ENCODE measurements at places on chromosomes 6 and 20.

GRCh38 chr6:9272671-9273070, 837.3 kb upstream of the SLC35B3 start:
- no peak for DNase-seq

DNA sequence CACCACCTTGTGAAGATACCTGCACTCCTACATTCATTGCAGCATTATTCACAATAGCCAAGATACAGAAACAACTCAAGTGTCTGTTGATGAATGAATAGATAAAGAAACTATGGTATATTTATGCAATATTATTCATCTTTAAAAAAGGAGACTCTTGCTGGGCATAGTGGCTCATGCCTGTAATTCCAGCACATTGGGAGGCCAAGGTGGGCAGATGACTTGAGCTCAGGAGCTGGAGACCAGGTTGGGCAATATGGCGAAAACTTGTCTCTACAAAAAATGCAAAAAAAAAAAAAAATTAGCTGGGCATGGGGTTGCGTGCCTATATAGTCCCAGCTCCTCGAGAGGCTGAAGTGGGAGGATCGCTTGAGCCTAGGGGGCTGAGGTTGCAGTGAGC, 119.8 kb downstream of the GJA1 start:
- no peak for DNase-seq

DNA sequence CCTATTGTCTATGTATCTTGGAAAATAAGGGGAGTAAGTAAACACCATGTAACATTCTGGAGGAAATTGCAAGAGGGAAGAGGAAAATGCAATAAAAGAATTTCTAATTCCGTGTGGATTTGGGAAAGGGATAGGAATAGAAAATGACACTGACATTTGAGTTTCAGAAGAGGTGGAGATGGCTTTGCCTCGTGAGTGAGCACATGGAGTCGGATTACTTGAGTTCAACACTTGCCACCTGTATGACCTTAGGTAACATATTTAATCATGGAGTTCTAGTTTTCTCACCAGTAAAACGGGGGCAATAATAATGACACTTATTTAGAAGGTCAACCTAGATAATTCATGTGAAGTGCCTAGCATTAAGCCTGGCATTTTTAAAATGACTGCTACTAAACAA, 10.8 kb upstream of the PBOV1 start:
- DNase-seq = no peak

DNA sequence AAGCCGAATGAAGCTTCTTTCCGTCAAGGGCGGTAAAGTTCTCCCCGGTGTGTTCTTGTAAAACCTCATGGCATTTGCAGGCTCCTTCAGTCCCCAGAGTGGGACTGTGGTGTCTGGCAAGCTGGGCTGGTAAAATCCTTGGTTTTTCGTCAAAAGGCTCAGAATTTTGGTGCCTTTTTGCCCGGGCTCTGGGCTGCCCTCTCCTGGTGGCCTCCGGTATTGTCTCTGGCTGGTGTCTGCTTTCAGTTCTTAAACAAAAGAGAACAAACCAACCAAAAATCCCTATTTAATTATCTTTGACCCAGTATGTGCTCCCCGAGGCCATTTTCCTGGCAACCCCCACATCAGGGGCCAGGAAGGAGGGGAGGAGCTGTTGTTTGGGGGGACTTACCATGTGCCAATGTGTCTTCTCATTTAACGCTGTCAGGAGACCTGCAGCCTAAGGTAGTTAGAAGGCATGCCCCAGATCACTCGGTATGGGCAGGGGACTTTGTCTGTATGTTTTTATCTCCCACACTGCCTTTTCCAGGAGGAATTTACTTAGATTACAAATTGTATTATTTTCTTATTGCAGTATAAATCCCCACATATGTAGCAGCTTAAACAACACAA, 11.1 kb downstream of the CDH4 start:
- DNase-seq = peak; percentile 67

DNA sequence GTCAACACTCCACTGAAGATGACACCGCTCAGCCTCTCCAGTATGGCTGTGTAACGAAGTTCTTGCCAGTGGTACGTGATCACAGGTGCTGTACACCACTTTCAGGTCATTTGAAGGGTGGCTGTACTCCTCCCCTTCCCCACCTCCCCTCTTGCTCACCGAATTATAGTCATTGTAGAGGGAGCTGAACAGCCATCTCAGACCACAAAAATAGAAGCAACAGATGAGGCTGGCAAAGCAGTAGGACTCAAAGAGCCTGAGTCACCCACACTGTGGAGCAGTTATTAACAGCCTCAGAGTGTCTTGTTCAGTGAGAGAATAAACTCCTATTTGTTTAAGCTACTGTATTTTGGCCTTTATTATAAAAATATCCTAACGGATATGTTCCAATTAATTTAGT, 192.5 kb upstream of the MCHR2 start:
- DNase-seq = no peak

- DNase-seq = no peak
Measured at GRCh38 chr6:53701333-53702218, 36.0 kb upstream of the KLHL31 start.

DNA sequence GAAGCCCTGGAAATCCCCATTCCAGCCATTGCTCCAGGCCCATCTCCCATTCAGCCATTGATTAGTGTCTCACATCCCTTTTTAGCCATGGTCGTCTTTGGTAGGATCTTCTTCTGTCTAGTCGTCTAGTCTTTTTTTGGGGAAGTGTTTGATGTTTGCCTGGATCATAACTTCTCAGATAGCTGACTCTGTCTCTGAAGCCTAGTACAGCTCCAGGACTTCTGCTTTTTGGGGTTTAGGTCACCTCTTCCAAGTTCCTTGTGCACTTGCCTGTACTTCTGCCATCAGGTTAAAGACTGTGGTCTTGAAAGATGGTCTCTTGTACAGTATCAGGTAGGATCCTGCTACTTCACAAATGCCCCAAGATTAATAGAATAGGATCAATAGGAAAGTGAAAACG, 553.5 kb downstream of the PKHD1 start:
- no peak for DNase-seq

GRCh38 chr6:14824484-14825275, 421.2 kb upstream of the JARID2 start:
- DNase-seq = no peak

GRCh38 chr20:45352729-45353128, 4.5 kb upstream of the SDC4 start:
- DNase-seq = no peak

- no peak for DNase-seq
Measured at GRCh38 chr6:31586599-31587281, 663 bp downstream of the LST1 start.

GRCh38 chr6:88815491-88815890, 147.9 kb downstream of the RNGTT start:
- no peak for DNase-seq

DNA sequence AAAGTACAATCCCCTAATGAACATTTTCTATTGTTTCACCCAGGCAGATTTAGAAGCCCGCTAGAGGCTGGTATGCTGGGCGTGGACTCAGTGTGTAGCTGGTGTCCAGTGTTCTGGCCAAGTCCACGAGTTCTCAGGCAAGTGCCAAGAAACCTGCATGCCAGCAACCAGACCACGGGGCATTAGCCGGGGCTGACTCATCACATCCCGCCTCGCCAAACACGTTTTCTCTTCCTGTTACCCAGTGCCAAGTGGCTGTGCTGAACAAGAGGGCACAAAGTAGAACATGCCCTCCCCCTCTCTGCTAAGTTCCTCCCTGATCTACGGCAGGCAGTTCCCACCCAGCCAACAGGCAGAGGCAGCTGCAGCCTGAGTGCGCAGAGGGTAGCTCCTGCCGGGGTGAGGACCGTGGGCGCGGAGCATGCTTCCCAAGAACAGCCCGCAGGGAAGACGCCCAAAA, 29.6 kb downstream of the RAMACL start:
- DNase-seq = no peak

DNA sequence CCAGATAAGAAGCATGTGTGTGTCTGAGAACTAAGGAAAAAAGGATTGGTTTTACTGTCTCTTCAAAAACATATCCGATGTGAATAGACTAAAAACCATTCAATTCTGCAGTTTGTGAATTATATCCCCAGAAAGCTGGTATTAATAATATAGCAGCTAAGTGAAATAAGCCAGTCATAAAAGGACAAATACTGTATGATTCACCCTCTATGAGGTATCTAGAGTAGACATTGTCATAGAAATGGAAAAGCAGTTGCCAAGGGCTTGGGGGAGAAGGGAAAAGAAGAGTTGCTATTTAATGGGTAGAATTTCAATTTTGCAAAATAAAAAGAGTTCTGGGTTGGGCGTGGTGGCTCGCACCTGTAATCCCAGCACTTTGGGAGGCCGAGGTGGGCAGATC, 137.5 kb downstream of the ATXN1 start:
- no peak for DNase-seq

DNA sequence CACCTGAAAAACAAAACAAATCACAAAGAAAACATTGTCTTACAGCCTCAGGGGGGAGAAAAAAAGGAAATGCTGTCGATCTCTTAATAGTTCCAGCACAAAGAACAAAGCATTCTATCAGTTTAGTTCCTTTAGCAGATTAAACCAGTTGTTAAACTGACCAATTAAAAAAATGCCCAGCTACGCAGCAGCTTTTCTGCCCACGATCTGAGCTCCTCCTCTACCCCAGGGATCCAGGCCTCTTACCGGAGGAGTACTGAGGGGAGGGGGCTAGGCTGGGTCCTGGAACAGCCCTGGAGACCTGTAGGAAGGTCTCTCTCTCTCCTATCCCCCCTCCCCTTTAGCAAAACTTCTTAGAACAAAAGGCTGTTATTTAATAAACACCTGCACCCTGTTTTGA, 13.4 kb downstream of the PTK7 start:
- peak; percentile 52 for DNase-seq

DNA sequence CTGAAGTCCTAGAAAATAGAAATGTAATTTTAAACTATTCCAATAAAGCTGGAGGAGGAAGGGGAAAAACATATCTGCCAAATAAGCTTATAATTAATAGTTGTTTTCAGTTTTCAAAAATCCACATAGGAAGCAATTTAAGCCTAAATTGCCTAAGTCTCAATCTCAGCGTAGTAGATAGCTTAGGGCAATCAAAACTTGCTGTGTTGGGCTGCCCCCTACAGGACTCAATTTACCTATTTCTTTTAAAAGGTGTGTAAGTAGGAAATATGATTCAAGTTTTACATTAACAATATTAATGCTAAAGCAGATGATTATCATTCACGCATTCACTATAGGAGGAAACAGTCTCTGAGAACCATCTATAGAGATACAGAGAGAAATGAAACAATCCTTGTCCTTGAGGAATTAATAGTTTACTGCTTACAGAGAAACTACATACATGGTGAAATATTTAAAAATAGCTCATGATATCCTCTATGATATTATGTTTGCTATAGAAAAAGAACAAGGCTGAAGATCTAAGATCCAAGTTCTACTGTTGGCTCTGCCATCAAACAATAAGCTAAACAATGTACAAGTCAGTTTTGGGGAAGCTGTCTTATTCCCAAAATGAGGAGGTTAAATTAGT, 102.1 kb downstream of the ATG5 start:
- no peak for DNase-seq

- no peak for DNase-seq
Measured at GRCh38 chr20:19881080-19881840, 123.2 kb downstream of the RIN2 start.

GRCh38 chr6:80489911-80490635, 383.6 kb downstream of the BCKDHB start:
- no peak for DNase-seq

DNA sequence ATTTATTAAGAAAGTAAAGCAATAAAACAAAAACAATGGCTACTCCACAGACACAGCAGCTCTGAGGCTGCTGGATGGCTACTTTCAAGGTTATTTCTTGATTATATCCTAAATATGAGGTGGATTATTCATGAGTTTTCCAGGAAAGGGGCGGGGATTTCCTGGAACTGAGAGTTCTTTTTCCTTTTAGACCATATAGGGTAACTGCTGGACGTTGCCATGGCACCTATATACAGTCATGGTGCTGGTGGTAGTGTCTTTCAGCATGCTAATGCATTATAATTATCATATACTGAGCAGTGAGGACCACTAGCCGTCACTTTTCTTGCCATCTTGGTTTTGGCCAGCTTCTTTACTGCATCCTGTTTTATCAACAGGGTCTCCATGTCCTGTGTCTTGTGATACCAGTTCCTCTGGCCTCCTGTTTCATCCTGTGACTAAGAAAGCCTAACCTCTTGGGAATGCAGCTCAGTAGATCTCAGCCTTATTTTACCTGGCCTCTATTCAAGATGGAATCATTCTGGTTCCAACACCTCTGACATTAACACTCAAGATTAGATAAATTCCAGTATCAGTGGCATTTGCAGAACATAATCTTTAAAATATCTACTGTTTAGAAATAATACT, 32.3 kb upstream of the TRDN start:
- no peak for DNase-seq

DNA sequence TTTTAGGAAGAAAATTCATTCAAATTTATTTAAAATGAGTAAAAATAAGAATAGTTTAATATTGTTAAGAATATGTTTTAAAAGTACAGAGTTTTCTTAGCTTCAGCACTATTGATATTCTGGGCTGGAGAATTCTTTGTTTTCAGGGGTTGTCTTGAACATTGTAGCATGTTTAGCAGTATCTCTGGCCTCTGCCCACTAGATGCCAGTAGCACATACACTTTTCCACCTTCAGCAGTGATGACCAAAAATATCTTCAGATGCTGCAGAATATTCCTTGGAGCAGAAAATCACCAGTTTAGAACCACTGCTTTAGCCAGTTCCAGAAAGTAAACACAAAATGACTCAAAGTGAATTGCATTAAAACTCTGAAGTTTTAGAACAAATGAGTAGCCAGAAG, 19.4 kb upstream of the SDHAF4 start:
- DNase-seq = no peak

DNA sequence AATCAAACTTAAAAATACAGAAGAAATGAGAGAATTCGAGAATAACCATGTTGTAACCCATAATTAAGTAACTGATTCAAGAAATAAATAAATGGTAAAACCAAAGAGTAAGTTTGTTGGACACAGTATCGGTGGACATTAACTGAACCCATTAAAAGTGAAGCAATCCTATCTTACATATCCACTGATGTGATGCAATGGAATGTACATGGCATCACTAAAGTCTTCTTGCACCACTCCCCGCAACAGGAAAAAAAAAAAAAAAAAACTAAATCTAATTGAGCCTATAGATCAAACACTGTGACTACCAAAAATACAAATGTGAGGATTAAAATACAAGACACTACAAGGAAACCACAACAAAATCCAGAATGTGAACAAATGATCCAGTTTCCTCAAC, 7.9 kb downstream of the SNX14 start:
- DNase-seq = no peak
